Calu3 (cell line): ENCODE measurements at places on chromosomes 1 and 21.

DNA sequence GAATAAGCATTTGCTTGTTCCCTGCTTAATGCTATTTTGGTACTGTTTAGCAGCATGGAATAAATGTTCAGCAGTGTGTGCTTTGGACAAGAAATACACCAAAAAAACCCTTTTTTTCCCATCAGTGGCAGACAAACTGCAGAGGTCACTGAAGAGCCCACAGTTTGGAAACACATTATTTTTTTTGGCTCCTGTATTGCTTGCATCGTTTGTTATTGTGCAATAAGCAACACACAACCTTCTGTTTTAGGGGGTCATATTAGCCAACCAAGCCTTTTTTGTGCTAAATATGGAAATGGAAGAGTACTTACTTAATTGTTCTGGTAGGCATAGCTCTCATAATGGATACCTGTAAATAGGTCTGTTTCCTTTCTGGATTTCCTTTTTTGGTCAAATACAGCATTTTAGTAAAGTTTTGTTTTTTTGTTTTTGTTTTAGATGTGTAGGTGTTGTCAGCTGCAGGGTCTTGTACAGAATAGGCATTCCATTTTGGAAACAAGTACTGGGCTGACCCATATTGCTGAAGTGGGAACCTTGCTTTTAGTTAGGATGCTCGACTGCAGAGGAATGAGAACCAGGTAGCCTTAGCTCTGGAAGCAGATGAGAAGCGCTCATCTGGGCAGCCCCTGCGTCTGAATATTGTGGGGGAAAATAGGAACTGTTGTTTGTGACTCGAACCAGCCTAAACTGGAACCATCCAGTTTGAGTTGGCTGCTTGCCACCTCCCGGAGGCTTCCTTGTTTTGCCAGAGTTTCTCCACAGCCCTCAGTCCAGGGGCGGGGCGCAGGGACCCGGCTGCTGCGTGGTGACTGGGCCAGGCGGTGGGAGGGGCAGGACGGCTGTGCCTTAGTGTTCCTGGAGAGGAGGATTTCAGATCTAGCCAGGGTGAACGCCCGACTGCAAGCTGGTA is 38.4 kb downstream of the SPEN start:
- peak; percentile 90 for DNase-seq

- no peak for DNase-seq
Observed at GRCh38 chr1:17486242-17486641, 46.8 kb upstream of the RCC2 start.

DNA sequence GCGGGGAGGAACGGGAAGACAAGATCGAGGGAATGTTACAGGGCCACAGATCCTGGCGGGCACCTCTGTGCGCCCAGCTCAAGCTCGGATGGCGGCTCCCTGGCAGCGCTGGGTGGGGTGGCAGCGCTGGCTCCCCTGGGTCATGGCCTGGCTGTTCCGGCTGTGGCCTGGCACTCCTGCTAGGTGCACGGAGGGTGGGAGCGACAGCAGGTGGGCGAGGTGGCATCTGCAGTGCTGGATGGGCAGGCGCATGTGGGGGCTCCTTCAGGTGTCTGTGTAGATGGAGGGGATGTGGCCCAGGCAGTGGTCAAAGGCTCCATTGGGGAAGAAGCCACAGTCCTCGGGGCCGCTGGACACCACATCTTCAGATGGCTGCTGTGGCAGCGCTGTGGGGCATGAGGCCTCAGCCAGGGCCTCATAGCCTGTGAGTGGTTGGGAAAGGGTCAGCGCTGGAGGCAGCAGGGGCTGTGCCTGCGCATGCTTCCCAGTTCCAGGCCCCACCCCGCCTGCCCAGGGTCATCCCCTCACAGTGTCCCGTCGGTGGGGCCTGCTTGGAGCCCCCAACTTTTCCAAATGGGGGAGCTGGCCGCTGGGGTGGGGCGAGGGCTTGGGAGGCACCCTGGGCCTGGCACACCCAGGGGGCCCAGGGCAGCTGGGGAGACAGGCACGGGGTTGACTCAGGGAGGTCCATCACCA is 47.3 kb downstream of the DMRTB1 start:
- no peak for DNase-seq

DNA sequence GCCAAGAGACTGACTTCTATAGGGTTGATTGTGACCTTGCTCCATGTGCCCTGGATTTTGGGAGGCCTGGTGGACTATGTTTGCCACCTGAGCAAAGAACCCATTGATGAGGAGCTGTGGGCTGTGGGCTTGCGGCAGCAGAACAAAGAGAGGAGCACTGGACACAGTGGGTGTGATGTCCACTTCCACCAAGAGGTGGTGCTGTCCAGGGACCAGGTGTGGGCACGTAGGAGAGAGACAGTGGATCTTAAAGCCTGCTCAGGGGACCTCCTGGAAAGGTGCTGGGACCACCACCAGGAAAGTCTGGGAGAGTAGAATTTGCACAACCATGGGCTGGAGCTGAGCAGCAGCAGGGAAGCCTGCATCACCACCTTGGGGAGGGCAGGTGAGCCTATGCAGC is 106.7 kb upstream of the ETS2 start:
- no peak for DNase-seq

DNA sequence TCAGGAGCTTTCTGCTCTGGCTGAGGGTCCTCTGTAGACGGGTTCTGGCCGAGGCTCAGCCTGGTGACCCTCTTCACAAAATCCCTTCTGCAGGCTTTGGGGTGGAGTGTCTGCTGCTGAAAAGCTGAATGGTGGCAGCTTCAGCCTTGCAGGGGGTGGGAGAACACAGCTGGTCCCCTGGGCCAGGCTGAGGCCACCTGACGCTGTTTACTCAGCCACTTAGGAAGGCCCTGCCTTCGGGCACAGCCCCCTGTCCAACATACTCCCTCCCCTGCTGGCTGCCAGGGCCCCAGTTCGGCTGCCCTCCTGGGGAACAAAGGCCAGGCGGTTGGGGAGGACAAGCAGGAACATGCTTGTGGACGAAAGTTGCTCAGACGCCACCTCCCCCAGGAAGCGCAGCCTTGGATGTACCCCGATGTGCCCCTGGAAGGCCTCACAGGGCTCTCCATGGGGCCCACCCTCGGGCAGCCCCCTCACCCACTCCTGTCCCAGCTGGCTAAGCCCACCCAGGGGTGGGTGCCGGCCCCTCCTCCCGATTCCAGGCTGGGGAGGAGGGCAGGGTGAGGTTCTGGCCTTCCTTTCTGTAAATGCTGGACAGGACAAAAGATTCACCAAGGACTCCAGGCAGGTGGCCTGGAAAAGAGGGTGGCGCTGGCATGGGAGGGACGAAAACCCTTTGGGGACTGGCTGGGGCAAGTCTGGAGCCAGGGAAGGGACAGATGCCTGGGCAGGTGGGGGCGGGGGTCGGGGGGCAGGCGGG is at the start of gene ANKRD65:
TSS of gene ANKRD65 (minus strand) at position 130 of the 760 bp plus-strand sequence. CDS start 271 bp downstream, outside the sequence.
- DNase-seq = no peak

- no peak for DNase-seq
Observed at GRCh38 chr1:39671433-39671792, 494 bp downstream of the NT5C1A start.

- DNase-seq = no peak
Observed at GRCh38 chr1:117003223-117003875, 1.8 kb downstream of the CD101 start.

DNA sequence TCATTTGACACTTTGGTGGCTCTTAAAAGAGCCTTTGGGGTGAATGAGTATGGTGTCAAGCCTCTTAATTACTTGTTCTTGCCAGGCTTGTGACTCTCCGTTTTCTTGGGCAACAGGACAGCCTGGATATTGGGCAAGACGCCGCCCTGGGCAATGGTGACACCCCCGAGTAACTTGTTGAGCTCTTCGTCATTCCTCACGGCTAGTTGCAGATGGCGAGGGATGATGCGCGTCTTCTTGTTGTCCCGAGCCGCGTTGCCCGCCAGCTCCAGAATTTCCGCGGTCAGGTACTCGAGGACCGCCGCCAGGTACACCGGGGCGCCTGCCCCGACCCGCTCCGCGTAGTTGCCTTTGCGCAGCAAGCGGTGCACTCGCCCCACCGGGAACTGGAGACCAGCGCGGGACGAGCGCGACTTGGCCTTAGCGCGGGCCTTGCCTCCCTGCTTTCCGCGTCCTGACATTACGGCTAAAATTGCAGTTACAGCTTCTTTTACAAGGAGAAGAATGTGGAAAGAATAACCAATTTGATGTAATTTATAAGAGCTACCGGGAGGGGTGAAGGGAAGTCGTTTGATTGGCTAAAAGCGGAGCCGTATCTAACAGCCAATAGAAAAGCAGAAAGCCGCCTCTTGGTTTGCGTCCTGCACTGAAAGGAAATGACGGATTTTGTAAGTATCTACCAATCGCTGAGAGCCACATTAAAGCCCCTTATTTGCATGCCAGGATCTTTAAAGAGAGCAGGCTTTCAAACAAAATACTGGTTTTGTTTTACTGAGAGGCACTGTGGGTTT is 11.7 kb upstream of the BOLA1 start:
- peak; percentile 83 for DNase-seq

- peak; percentile 46 for DNase-seq
Observed at GRCh38 chr1:78303620-78304019, 187.2 kb upstream of the PTGFR start.

DNA sequence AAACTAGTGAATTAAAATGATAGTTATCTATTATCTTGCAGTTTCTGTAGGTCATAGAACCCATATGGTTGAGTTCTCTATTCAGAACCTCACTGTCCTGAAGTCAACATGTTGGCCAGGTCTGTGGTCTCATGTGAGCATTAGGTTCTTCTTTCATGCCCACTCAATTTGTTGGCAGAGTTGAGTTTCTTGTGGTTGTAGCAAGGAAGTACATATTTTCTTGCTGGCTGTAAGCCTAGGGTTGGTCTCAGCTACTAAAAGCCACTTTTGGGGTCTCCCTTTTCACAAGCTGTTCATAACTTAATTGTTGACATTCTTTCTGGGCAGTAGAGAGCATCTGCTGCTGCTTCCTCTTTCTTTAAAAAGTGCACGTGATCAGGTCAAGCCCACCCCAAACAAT is 1165.1 kb upstream of the NCAM2 start:
- no peak for DNase-seq

DNA sequence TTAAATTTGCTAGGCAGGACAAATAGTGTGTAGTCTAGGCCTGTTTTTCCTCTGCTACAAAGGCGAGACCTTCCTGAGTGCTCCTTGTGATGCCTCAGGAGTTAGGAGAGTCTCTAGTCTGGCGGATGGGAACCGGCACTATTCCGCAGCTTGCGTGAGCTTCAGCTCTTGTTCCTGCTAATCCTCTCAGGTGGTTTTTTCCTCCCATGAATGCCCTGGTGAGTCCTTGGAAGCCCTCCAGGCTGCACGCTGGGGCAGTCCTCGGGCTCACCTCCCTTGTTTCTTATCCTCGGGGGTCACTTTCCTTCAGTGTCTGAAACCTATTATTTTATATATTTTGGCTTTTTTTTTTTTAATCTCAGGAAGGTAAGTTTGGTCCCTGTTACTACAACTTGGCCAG is 28.2 kb downstream of the UTS2 start:
- no peak for DNase-seq

GRCh38 chr21:26385721-26386120 is 187.4 kb downstream of the CYYR1 start:
- DNase-seq = no peak

DNA sequence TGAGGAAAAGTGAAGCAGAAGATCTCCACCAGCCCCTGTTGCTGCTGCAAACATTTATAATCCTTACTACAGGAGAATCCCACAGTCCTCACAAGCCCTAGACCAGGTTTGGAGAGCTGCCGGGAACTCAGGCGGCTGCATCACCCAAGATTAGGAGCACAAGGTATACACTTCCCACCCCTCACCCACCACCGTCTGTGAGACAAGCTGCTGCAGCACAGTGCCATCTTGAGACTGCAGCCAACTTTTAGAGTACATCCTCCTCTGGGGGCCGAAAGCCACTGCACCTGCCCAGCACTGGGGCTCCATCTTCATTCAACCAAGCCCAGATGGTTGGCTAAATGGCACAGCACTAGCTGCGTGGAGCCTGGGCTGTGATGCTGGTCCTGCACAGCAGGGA is 13.8 kb downstream of the OLFML3 start:
- no peak for DNase-seq

DNA sequence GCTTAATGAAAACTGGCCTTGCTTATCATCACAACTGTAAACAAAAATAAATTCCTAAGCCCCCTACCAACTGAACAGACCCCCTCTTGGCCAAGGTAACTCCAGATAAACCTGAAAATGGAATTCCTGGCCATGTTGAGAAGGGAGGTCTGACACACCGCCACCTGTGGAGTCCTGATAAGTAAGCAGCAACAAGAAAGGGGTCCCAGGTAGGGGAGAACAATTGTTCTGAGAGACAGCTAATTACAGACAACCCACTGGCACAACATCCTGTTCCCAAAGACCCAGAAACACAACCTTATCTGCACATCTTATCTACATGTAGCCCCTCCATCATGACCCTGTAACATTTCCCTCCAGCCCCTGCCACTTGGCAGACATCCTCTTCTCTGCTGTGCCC is 91.2 kb upstream of the TNR start:
- DNase-seq = no peak

DNA sequence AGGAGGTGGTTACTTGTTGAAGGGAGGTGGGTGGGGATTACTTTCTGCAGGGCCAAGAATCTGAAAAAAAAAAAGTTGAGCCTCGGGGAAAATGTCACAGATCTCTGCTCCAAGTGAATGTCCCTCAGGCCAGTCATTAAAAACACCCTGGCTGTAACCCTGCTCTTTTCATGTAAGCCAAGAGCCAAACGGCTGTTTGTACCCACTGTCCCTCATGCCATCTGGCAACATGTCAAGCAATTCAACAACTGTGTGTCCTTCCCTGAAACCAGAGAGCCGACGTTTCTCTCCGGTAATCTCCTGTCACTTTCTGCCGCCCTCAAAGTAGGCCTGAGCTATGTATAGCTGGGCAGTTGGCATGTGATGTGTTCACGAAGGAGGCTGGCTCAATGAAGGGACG is 14.7 kb downstream of the CASQ2 start:
- no peak for DNase-seq

GRCh38 chr1:87388411-87388810 is 59.7 kb downstream of the LMO4 start:
- DNase-seq = no peak

GRCh38 chr1:213266983-213267772 is 216.1 kb downstream of the RPS6KC1 start:
- DNase-seq = no peak

DNA sequence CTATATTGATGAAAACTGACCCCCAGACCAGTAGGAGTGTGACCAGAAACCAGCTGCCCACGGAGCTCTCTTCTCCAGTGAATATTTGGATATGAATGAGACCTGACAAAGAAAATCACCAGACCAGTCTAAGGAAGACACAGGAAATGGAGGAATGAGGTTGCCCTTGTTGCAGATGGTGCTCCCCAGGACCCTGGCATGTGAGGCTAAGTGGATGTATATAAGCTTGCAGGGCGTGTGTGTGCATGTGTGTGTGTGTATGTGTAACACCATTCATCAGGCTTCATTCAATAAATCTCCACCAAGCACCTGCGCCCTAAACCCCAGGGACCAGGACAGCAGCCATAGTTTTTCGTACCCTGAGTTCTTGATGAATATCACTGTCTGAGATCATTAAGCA is 14.4 kb downstream of the PHLDA3 start:
- DNase-seq = no peak
